ENCODE measurements at places on chromosomes 2 and 18.
A peak's percentile ranks its signal among the peaks of the same experiment; 100 is the strongest.

DNA sequence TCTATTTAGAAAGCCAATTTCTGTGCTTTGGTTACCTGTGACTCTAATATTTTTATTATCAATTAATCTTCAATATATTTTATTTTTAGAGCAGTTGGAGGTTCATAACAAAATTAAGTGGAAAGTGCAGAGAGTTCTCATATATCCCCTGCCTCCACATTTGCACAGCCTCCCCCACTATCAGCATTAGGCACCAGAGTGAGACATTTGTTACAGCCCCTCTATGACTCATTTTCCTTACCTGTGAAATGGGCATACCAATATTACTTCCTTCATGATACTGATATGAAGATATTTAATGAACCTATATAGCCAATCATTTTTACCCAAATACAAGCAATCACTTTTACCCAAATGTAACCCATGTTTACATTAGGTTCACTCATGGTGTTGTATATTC is 34.0 kb upstream of the CYTIP start:
- no peak for DNase-seq
- H3K27me3 ChIP-seq = no peaks in the 10 kb centered on the region
- H3K36me3 ChIP-seq = no peaks in the 10 kb centered on the region
- H3K4me1 ChIP-seq = no peaks in the 10 kb centered on the region
- no peak overlapping the region for H3K27ac ChIP-seq
- H3K4me3 ChIP-seq = no peak overlapping the region

DNA sequence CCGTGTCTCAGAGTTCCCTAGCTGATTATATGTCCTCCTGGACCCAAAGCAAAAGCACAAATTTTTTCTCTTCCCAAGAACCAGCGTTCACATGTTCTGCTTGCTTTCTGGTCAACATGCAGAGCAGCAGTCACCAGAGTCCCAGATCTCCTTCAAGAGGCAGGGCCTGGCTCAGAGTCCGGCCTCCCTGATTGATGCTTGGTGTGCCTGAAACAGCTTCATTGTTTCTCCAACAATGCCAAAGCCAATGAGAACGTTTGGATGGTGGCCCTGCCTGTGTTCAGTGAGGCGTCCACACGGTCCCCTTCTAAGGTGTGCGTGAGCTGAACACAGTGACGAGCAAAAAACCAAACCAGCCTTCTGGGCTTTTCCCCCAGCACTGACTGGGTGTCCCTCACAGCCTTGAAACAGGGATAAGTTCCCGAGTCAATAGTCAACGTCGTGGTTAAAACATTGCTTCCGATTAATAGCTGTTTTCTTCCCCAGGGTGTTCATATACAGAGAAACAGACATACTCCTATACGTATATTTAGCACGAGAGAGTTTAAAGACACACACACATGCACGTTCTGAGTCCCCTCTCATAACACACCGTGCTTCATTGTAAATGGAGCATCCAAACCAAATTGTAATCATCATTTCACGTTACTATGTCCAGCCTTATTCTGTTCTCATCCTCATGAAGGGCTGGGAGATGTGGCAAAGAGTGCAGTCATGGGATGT is 19.3 kb upstream of the POU3F3 start:
- H3K27ac ChIP-seq = no peak overlapping the region
- H3K4me3 ChIP-seq = no peak overlapping the region
- no peaks in the 10 kb centered on the region for H3K4me1 ChIP-seq
- H3K27me3 ChIP-seq = no peaks in the 10 kb centered on the region
- DNase-seq = no peak
- H3K36me3 ChIP-seq = no peaks in the 10 kb centered on the region

DNA sequence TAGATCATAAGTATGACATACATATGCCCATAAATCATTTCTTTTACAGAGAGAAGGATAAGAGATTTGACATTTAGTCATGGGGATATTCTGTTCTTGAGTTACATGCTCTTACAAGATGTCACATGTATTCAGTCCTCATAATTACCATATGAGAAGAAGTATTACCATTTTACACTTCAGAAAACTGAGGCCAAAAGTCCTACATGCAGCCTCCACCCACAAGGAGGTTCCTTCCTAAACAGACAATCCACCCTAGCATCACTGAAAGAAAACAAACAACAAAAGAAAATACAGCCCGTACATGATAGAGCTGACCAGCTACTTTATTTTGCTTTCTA is 335.1 kb downstream of the SETBP1 start:
- no peak overlapping the region for H3K4me3 ChIP-seq
- peak overlapping the region; percentile 63 for H3K27ac ChIP-seq
- H3K27me3 ChIP-seq = no peaks in the 10 kb centered on the region
- H3K4me1 ChIP-seq = peaks cover 3% of the 10 kb centered on the region

DNA sequence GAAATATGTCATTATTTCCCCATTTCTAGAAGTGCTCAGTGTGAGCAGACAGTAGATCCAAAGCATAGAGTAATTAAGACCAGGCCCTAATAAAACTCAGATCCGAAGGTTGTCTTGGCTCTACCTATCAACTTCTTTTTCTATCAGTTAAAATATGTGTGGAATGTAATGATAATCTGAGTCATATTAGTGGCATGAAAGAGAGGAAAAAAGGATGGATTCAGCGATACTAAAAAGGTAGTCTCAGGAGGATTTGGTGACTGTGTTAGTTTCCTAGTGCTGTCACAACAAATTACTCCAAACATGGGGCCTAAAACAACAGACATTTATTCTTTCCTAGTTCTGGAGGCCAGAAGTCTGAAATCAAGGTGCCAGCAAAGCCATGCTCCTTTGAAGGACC is 103.7 kb upstream of the NABP1 start:
- H3K4me1 ChIP-seq = no peaks in the 10 kb centered on the region
- H3K27me3 ChIP-seq = no peaks in the 10 kb centered on the region
- no peak for DNase-seq
- H3K36me3 ChIP-seq = no peaks in the 10 kb centered on the region

GRCh38 chr18:74183130-74183529 is 34.8 kb downstream of the TIMM21 start:
- H3K27ac ChIP-seq = no peak overlapping the region
- DNase-seq = no peak
- no peaks in the 10 kb centered on the region for H3K36me3 ChIP-seq
- H3K4me1 ChIP-seq = no peaks in the 10 kb centered on the region

DNA sequence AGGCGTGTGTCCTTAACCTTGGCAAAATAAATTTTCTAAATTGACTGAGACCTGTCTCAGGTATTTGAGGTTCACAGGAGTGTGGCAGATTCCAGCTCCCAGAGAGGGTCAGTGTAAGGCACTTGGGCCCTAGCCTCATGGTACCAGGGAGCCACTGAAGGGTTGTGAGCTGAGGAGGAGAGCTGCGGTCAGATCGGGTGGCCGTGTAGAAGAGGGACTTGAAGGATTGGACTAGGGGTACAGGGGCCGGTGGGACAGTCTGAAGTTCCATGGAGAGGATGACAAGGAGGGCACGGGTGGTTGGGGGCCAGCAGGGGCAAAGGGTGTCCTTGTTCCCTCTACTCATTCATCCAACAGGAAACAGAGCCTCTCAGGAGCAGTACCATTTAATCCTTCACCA is 327.0 kb upstream of the HS6ST1 start:
- no peaks in the 10 kb centered on the region for H3K4me1 ChIP-seq
- H3K27ac ChIP-seq = no peak overlapping the region
- no peaks in the 10 kb centered on the region for H3K27me3 ChIP-seq

DNA sequence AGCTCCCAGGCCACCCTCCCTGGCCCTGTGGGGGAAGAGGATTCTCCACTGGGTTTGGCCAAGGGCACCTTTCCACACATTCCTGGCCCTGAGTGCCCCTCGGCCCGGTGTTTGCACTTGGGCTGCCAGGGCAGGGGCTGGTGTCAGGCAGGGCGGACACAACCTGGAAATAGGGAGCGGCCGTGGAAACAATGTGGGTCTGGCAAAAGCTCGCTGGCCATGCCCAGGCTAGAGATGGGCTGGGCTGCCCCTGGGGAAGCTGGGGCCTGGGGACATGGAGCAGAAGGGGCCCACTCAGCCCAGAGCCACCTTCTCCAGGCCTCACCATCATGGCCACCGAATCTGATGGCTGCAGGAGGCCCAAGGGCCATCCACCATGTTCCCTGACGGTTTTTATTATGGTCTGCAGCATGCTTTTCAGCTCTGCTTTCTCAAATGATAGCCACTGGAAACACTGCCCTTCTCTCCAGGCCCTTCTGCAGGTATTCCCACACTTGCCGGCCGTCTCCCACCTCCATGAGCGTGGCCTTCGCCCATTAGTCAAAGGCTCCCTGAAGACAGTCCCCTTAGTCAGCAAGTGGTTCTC is 275.1 kb downstream of the CYP26B1 start:
- no peaks in the 10 kb centered on the region for H3K27me3 ChIP-seq
- no peak overlapping the region for H3K4me3 ChIP-seq
- H3K4me1 ChIP-seq = no peaks in the 10 kb centered on the region
- H3K27ac ChIP-seq = no peak overlapping the region
- DNase-seq = no peak
- no peaks in the 10 kb centered on the region for H3K36me3 ChIP-seq

DNA sequence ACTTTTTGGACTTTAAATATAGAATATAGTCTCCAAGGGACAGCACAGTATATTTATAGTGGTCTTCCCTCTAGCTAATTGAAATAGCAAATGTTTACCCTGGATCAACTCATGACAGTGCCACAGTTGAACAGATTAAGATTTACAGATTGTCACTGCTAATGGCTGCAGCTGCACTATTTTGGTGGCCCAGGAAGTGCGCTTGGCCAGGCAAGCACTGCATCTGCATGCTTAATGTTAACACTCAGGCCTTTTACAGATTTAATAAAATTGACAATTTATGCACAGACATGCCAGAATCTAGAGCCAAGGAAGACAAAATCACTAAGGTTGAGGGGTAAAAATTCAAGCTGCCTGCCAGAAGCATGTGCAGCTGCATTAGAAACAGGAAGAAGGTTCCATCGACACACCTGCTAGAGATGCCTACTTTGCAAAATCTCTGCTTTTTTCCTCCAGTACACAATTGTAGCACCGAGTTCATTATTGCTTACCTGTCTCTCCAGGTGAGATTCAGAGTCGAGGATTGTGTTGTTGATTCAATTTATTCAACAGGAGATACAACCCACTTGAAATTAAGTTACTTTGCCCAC is 1042.3 kb upstream of the NRXN1 start:
- H3K27ac ChIP-seq = no peak overlapping the region
- H3K4me3 ChIP-seq = no peak overlapping the region
- no peak for DNase-seq
- no peaks in the 10 kb centered on the region for H3K27me3 ChIP-seq

DNA sequence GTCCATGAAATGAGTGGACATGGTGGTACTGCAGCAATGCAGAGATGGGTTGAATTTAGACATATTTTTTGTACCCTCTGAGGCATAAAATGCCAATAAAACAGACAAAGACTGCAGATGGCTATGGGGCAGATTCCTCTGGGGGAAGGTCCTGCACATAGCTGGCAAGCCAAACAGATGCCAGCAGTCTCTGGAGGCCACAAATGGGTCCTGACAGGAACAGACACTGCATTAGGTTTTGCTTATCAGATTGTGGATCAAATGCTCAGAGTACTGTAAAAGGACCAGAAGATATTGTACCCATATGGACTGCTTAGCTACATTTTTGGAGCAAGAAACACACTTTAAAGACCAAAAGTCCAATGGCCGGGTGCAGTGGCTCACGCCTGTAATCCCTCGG is 40.9 kb upstream of the ORC2 start:
- H3K27me3 ChIP-seq = no peaks in the 10 kb centered on the region
- H3K4me1 ChIP-seq = no peaks in the 10 kb centered on the region
- no peak for DNase-seq
- H3K36me3 ChIP-seq = peaks cover 48% of the 10 kb centered on the region
- H3K4me3 ChIP-seq = no peak overlapping the region

DNA sequence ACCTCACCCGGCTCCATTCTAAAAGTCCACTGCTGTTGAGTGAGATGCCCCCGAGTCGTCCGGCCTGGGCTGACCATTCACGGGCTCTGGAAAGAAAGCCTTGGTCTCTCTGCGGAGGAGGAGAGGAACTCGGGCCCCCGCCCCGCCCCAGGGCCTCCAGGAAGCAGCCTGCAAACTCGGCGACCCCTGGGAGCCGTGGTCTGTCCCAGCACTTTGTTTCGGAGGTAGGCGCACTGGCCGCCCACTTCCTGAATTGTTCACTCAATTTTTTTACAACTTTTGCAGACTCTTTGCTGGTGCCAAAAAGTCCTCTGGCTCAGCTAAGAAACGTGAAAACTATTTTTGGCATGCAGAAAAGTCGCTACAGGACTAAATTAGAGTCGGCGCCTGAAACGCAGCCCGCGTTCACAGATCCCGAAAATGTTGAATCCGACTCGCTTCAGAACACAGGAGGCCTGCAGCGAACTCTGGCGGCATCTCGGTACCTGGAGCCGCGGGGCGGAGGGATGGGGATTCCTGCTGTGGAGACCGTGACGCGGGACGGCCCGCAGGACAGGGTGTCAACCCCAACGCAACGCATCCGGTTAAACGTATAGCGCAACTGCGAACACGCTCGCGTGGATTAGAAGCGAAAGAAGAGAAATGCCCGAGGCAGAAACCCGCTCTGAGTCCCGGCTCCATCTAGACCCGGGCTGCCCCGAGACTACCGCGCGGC is 1.5 kb downstream of the PXDN start:
- H3K27ac ChIP-seq = peak overlapping the region; percentile 99
- H3K4me3 ChIP-seq = peak overlapping the region; percentile 92
- no peaks in the 10 kb centered on the region for H3K36me3 ChIP-seq
- no peaks in the 10 kb centered on the region for H3K27me3 ChIP-seq
- DNase-seq = peak; percentile 95
- peaks cover 30% of the 10 kb centered on the region for H3K4me1 ChIP-seq

DNA sequence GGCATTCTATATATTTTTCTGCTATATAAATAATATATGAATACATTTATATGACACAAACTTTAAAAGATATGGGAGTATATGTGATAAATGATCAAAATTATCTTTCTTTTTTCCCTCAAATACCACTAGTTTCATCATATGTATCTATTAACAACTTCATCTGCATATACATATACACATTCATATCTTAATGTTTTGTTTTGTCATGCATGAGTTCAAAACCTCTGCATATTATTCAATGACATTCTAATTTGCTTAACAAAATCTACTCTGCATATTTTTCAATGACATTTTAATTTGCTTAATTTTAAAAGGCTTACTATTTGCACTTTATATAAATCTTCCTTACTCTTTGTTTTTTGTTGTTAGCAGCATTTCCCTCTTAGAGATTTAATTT is 276.2 kb downstream of the PIK3C3 start:
- no peaks in the 10 kb centered on the region for H3K4me1 ChIP-seq
- no peak overlapping the region for H3K4me3 ChIP-seq
- DNase-seq = no peak
- H3K36me3 ChIP-seq = no peaks in the 10 kb centered on the region

GRCh38 chr2:82120115-82120514 is 1815.6 kb upstream of the LRRTM1 start:
- H3K4me3 ChIP-seq = no peak overlapping the region

DNA sequence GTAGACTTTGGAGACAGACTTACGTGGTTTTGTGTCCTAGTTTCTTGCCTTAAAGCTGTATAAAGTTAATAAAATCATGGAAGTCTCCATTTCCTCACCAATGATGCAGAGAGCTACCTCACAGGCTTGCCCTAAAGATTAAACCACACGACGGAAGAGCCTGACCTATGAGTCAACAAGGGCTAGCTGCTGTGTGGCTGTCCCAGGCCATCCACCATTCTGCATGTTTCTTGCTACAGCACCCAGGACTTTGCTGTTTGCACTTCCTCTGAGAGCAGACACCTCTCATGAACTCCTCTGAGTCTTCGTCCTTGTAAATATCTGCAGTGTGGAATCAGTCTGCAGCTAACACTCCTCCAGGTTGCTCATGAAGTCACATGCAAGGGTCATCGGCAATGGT is 160.0 kb upstream of the TRIB2 start:
- DNase-seq = no peak
- H3K27me3 ChIP-seq = no peaks in the 10 kb centered on the region
- no peak overlapping the region for H3K27ac ChIP-seq
- H3K4me1 ChIP-seq = peaks cover 12% of the 10 kb centered on the region

GRCh38 chr2:129400826-129401225 is 578.6 kb upstream of the RAB6C start:
- no peaks in the 10 kb centered on the region for H3K27me3 ChIP-seq
- H3K4me3 ChIP-seq = no peak overlapping the region
- H3K36me3 ChIP-seq = no peaks in the 10 kb centered on the region
- no peak overlapping the region for H3K27ac ChIP-seq
- DNase-seq = no peak
- no peaks in the 10 kb centered on the region for H3K4me1 ChIP-seq
